Esophagus squamous epithelium (tissue), 5 donors: ENCODE measurements at places on chromosomes 5 and 9.

DNA sequence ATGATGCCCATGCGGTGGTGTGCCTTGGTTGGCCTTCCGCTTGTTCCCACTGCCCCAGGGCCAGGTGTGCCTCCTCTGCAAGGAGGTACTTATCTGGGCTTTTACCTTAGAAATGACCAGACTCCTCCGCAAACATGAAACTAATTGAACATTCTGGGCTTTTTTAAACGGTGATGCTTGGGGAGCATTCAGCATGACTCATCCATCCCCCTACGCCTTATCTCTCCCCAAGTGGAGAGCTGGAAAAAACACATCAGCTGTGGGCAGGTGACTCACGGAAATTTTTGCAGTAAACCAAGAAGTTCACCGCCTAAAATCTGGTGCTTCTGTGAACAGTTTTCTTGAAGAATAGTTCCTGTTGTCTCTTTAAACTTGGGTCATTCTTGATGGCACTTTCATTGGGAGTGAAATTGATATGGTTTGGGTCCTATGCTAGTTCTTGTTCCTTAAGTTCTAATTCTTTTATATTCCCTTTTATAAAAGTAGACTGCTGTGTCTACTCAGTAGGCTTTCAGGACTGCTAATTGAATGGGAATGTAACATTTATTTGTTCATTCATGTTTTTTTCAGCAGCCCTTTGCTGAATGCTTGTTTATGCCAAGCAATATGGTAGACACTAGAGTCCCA is 39.6 kb downstream of the SFXN1 start:
- DNase-seq = no peak

DNA sequence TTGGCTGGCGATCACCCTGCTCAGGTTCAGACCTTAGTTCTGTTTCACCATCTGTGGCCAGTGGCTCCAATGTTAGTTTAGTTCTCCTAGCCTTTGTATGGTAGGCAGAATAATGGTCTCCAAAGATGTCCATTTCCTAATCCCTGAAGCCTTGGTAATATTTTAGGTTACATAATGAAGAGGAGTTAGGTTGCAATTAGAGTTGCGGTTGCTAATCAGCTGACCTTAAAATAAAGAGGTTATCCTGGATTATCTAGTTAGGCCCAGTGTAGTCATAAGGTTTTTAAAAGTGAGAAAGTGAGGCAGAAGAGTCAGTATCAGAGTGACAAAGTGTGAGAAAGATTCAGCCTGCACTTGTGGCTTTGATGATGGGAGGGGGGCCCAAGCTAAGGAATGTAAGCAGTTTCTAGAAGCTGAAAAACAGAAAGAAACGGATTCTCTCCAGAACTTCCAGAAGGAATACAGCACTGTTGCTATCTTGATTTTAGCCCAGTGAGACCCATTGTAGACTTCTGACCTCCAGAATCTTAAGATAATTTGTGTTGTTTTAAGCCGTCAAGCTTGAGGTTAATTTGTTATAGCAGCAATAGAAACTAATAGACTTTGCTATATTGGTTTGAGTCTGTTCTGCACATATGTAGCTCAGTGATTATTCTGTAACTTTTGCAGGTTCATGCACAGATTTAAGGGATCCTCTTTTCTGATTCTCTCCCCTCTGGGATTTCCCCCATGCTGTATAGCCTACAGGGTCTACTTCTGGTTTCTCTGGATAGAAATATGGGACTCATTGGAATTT is 21.6 kb downstream of the LNPEP start:
- no peak for DNase-seq

GRCh38 chr5:139708434-139708861 is 60.3 kb downstream of the CXXC5 start:
- DNase-seq = no peak

DNA sequence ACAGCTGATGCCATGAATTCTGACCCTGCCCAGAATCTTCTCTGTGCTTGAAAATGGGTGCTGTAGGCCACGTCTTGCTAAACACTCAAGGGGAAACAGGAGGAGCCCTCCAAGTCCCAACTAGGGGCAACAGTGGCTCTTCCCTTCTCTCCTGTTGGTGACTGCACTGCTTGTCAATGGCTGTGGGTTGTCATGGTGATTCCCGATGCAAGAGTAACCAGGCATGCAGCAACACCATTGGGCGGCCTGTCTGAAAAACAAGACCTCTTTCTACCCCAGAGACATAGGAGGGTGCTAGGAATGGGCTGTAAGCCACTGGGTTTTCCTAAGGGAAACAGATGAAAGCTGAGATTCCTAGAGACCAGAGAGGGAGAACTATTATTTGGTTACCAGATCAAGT is 201.7 kb upstream of the PANK3 start:
- DNase-seq = no peak

GRCh38 chr9:37745970-37746369 is 7.6 kb upstream of the TRMT10B start:
- DNase-seq = no peak

DNA sequence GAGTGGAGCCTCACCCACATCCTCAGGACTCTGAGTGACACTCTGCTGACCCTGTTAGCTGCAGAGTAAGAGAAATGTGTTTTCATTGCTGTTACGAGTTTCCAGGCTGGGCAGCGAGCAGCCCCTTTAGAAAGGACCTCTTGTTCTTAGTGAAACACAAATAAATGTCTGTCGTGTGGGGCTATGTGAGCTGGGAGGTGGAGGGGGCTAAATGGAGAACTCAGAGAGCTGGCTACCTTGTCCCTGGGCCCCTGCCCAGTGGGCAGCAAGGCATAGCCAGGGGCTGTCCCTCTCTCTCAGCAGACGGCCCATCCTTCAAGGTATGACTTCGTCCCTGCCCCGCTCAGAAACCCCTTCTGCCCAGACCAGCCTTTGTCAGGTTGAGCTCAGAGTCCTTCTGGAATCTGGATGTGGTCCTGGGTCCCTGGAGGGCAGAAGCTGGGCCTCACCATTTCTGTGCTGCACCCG is 10.2 kb downstream of the DCANP1 start:
- no peak for DNase-seq

- DNase-seq = no peak
Measured at GRCh38 chr5:102289251-102289899, 6.7 kb downstream of the SLCO4C1 start.

DNA sequence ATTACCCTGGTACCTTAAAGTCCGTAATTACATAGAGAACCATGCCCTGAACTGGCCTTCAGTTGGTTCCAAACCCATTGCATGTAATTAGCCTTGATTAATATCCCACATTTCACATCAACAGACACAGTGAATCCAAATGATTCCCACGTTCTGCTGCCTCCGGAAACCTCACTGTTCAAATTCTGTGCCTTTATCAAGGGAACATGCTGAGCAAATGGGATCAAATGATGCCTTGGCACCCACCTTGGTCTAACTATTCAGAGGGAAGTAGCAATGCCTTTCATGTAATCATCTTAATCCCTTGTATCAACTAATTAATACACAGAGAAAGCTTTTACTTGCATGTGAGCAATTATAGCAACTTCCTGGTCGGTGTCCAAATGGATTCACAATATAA is 100.6 kb downstream of the EFNA5 start:
- no peak for DNase-seq
